NCI-H1436 (cell line): ENCODE measurements at places on chromosomes 5 and 9.

DNA sequence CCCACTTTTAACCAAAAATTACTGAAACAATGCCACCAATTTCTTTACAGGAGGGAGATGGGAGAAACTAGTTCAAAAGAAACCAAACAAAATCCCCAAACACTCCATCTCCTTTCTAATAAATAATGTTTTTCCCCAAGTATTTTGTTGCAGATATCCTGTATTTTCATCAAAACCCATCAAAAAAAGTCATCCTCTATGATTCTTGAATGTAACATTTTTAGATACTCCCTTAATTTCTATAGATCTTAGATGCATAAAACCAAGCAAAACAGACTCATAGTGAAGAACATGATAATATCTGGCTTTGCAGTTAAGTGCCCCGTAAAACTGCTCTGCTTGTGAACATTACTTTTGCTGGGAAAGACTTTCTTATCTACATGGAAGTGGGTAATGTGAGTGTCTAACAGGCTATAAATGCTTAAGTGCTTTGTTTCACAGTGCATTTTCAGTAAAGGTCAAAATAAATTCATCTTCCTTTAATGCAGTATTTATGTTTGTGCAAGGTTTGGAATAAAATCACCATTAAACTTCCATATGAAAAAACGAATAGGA, 77.3 kb upstream of the TBCA start:
- DNase-seq: no peak

DNA sequence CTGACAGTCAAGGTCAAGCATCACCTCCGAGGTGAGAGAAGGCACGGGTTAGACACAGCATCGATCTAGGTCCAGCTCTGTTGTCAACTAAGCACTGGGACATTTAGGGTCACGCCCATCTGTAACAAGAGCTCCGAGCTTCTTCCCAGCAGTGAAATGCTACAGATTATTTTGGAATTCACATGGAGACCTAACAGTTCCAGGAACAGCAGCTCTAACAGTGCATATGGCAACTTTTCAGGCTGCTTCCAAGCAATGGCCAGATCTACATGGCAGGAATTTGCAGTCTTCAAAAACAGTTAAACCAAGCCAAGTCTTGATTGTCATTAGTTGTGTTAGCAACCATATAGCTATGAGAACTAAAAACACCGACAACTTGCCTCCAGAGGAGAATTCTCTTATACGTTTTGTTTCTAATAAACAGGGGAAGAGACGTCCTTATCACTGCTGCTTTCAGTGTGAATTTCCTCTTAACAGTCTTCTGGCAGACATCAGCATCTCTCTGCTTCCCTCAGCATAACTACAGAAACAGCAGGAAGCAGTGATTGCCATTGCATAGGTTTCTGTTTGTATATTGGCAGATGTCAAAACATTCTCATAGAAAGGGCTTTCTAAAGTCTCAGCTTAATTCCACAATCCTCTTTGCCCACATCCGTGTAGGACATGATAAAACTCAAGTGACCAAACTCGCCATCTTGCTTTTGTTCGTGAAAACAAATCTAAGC, 242.1 kb upstream of the DAPK1 start:
- DNase-seq: no peak

GRCh38 chr9:98064623-98065392, 8.3 kb downstream of the NANS start:
- DNase-seq: no peak

- no peak for DNase-seq
These were observed 115.7 kb downstream of the FRMD3 start for GRCh38 chr9:83422527-83422926.

DNA sequence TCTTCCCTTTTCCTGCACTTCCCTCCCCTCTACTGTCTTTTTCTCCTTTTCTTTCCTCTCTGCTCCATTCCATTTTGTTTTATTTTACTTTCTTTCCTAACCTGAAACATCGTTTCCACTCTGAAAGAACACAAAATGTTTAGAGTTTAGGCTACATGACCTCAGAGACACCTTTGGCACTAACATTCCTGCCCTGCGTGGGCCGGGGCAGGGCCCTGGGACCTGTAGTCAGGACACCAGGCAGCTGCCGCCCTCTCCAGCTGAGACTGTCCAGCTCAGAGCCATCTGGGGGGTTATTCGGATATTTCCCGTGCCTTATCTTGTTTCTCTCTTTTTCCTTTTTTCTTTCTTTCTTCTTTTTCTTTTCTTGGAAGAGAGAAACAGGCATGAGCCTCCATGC, 58.3 kb upstream of the ERCC6L2 start:
- DNase-seq: no peak
